ENCODE measurements at places on chromosomes 4 and X. TPM values are rescaled to one million over a fixed set of nuclear protein-coding genes. Genes with fewer than 3 reads are reported as not detected.

MAGEA8 gene
- total RNA-seq: not detected

DNA sequence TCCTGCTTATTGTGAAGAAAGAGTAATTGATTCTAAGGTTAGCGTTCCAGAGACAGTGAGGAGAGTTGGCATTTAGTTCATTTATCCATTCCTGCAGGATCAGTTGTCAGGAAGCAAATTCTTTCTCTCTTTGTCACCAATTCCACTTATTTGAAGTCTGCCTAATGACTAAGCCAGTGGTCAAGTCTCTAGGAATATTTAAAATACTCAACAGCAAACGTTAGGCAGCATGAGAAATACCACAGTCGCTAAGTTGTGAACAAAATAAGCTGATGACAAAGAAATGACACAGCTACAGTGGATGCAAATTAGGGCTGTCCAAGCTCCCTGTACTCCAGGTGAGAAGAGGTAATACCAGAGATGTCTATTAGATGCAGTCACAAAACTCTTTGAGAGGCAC, 6.6 kb upstream of the MAGEB17 start:
- no peaks in the 10 kb centered on the region for H3K36me3 ChIP-seq
- H3K27me3 ChIP-seq: no peaks in the 10 kb centered on the region
- H3K4me3 ChIP-seq: no peak overlapping the region
- H3K4me1 ChIP-seq: no peaks in the 10 kb centered on the region
- no peak overlapping the region for H3K27ac ChIP-seq

DNA sequence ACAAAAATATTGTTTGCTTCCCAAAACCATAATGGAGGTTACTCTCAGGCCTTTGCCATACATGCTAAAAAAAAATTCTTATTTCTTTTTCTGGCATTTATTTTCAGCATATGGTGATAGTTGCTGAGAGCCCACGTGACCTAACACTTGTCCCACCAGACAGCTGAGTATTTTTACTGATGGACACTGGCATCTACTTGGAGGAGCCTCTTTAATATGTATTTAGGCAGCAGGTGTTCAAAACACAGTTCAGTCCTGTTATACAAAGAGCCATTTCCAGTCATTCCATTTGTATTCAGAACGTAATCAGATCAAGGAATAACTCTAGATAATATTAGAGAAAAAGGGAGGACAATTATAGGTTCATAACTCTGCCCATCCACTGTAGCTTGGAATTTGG, 95.5 kb downstream of the CXCL13 start:
- H3K27me3 ChIP-seq: no peaks in the 10 kb centered on the region
- H3K4me1 ChIP-seq: peaks cover 8% of the 10 kb centered on the region
- no peak for DNase-seq
- no peaks in the 10 kb centered on the region for H3K36me3 ChIP-seq
- no peak overlapping the region for H3K27ac ChIP-seq

C4orf36 gene
- total RNA-seq: 1.1 TPM

TLR3 gene
- 4.6 TPM for total RNA-seq

- DNase-seq: no peak
- H3K27me3 ChIP-seq: no peaks in the 10 kb centered on the region
- peaks cover 25% of the 10 kb centered on the region for H3K4me1 ChIP-seq
- H3K4me3 ChIP-seq: no peak overlapping the region
Measured at GRCh38 chr4:185781555-185782215, 30.3 kb downstream of the SORBS2 start.

GRCh38 chr4:151485541-151486131, 76.7 kb downstream of the FHIP1A start:
- no peak overlapping the region for H3K4me3 ChIP-seq
- H3K4me1 ChIP-seq: no peaks in the 10 kb centered on the region
- no peaks in the 10 kb centered on the region for H3K27me3 ChIP-seq
- DNase-seq: no peak

CD38 gene
- 1.0 TPM for total RNA-seq

- no peaks in the 10 kb centered on the region for H3K27me3 ChIP-seq
- no peaks in the 10 kb centered on the region for H3K4me1 ChIP-seq
- H3K36me3 ChIP-seq: no peaks in the 10 kb centered on the region
- H3K27ac ChIP-seq: no peak overlapping the region
- no peak overlapping the region for H3K4me3 ChIP-seq
Measured at GRCh38 chr4:177281351-177281909, 28.2 kb upstream of the NEIL3 start.

ARHGAP36 gene
- total RNA-seq: not detected

- peaks cover 67% of the 10 kb centered on the region for H3K36me3 ChIP-seq
- H3K4me3 ChIP-seq: no peak overlapping the region
- H3K4me1 ChIP-seq: peaks cover 3% of the 10 kb centered on the region
- H3K27me3 ChIP-seq: no peaks in the 10 kb centered on the region
- DNase-seq: no peak
- H3K27ac ChIP-seq: no peak overlapping the region
Measured at GRCh38 chr4:119540249-119540648, 88.4 kb downstream of the PDE5A start.

DNA sequence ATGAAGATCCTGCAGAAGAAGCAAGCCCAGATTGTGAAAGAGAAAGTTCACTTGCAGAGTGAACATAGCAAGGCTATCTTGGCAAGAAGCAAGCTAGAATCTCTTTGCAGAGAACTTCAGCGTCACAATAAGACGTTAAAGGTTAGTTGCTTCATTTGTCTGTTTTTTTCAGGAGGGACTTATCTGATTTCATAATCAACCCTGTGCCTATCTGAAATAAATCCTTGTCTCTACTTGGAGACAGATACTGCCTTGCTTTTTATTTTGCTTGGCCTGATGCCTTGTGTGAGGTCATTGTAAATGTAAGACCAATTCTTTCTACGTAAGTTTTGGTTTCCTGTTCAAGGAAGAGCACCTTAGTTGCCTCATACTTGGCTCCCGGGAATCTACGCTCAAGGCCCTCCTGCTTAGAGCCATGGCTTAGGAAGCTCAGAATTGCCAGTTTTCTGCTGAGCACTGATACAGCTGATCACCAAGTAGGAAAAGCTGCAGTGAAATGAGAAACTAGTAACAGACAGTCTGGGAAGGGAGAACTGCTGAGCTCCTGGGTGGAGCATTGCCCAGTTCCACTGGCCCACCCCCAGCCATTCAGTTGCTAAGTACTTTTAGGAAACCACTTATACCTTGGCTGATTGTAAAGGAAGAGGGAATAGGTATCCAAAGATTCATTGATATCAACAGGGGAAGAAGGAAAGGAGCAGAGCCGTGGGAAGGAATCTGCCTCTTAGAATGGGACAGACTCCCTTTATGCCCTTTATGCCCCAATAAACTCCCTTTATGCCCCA, 41.8 kb downstream of the RBBP7 start:
- H3K4me3 ChIP-seq: no peak overlapping the region
- no peaks in the 10 kb centered on the region for H3K27me3 ChIP-seq
- no peaks in the 10 kb centered on the region for H3K4me1 ChIP-seq
- peak overlapping the region; percentile 52 for H3K27ac ChIP-seq

DNA sequence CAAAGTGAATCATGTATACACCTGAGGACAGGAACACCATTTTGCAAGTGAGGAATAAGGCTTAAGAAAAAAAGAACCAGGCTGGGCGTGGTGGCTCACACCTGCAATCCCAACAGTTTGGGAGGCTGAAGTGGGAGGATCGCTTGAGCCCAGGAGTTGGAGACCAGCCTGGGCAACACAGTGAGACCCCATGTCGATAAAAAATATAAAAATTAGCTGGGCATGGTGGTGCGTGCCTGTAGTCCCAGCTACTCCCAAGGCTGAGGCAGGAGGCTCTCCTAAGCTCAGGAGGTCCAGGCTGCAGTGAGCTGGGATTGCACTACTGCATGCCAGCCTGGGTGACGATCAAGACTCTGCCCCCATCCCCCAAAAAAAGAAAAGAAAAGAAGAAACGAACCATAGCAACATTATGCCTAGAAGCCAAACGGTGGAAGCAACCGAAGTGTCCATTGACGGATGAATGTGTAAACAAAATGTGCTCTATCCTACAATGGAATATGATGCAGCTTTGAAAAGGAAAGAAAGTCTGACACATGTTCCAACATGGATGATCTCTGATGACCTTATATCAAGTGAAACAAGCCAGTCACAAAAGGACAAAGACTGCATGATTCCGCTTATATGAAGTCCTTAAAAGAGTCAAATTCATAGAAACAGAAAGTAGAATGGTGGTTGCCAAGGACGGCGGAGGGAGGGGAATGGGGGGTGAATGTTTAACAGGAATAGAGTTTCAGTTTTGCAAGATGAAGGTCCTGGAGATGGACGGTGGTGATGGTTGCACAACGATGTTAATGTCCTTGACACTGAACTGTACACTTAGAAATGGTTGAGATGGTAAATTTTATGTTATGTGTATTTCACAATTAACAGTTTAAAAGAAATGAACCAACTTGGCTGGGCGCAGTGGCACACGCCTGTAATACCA, 8.6 kb upstream of the KIAA0232 start:
- H3K36me3 ChIP-seq: no peaks in the 10 kb centered on the region
- H3K4me1 ChIP-seq: peaks cover 38% of the 10 kb centered on the region
- H3K4me3 ChIP-seq: no peak overlapping the region
- H3K27me3 ChIP-seq: no peaks in the 10 kb centered on the region

GRCh38 chr4:38519666-38520065, 144.3 kb upstream of the KLF3 start:
- H3K4me1 ChIP-seq: no peaks in the 10 kb centered on the region
- no peak for DNase-seq
- H3K27ac ChIP-seq: no peak overlapping the region

- H3K27ac ChIP-seq: no peak overlapping the region
- no peak overlapping the region for H3K4me3 ChIP-seq
- DNase-seq: no peak
- no peaks in the 10 kb centered on the region for H3K4me1 ChIP-seq
- no peaks in the 10 kb centered on the region for H3K36me3 ChIP-seq
Measured at GRCh38 chr4:84384801-84385200, 114.3 kb downstream of the NKX6-1 start.

GRCh38 chr4:15130441-15130840, 128.2 kb downstream of the CPEB2 start:
- no peak overlapping the region for H3K4me3 ChIP-seq
- no peaks in the 10 kb centered on the region for H3K36me3 ChIP-seq
- DNase-seq: no peak
- H3K27ac ChIP-seq: no peak overlapping the region

DNA sequence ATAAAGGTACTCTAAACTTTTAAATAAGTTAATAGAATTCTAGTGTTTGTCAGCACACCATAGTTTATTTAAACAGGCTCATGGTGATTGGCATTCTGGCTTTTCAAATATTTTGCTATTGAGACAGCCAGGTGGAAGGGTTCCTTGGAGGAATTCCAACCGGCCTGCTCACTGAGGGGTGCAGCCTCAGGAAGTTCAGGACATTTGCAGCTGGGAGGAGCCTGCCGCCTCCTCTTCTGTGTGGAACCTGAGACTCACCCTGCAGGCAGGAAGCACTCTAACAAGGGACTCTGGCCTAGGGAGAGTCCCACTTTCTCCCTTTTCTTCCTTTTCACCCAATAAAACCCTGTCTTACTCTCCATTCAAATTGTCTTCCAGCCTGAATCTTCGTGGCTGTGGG, 1328.0 kb downstream of the FSTL5 start:
- no peak for DNase-seq
- H3K36me3 ChIP-seq: no peaks in the 10 kb centered on the region
- no peak overlapping the region for H3K4me3 ChIP-seq
- no peaks in the 10 kb centered on the region for H3K4me1 ChIP-seq
- H3K27ac ChIP-seq: no peak overlapping the region

DNA sequence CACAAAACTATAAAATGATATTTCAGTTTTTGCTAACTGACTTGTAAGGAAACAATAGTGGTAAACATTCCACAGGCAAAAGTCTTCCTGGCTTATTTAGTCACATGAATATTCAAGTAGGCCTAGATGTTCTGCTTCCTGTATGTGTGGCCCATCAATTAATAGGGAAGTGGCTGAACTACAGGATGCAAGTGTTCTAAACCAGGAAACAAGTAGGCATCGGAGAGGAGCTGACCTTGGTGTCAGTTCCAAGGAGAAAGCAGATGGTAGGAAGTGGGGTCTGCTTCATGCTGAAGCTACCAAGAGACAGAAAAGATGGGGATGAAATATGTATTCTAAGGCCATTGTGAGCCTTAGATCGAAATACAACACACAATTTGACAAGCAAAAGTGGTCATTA, 149.7 kb downstream of the ANTXR2 start:
- H3K27ac ChIP-seq: no peak overlapping the region
- H3K4me3 ChIP-seq: no peak overlapping the region
- H3K27me3 ChIP-seq: no peaks in the 10 kb centered on the region

PCDH7 gene
- total RNA-seq: 82.6 TPM

GRCh38 chr4:88382621-88383020, 4.0 kb downstream of the HERC6 start:
- no peaks in the 10 kb centered on the region for H3K4me1 ChIP-seq
- no peak overlapping the region for H3K4me3 ChIP-seq

DNA sequence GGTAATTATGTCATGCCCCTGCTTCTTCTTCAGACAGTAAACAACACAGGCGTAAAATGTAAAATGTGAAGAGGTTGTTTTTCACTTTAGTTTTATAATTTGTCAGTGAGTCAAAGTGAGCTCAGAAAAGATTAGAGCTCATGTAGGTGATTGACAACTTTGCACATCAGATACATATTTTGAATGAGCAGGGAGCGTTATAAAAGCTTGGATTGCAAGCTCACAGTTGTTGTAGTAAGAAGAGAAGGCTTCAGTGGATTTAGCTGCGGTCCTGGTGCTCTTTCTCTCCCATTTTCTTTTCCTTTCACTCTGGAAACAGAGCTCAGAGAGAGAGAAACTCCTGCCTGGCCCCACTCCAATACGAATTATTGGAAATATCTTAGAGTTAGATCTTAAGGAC, 26.4 kb downstream of the MTMR1 start:
- H3K36me3 ChIP-seq: no peaks in the 10 kb centered on the region
- H3K4me3 ChIP-seq: no peak overlapping the region
- no peak for DNase-seq
- no peaks in the 10 kb centered on the region for H3K4me1 ChIP-seq
- no peaks in the 10 kb centered on the region for H3K27me3 ChIP-seq

DDX3X gene
- 190 TPM for total RNA-seq

GLUD2 gene
- 1.3 TPM for total RNA-seq

WDR17 gene
- 0.44 TPM for total RNA-seq

- no peaks in the 10 kb centered on the region for H3K36me3 ChIP-seq
- no peaks in the 10 kb centered on the region for H3K4me1 ChIP-seq
- H3K27me3 ChIP-seq: peaks cover 8% of the 10 kb centered on the region
- H3K27ac ChIP-seq: no peak overlapping the region
- DNase-seq: no peak
- no peak overlapping the region for H3K4me3 ChIP-seq
Measured at GRCh38 chrX:47278691-47279090, 45.9 kb downstream of the USP11 start.

- H3K4me1 ChIP-seq: no peaks in the 10 kb centered on the region
- no peaks in the 10 kb centered on the region for H3K27me3 ChIP-seq
- DNase-seq: no peak
- H3K4me3 ChIP-seq: no peak overlapping the region
Measured at GRCh38 chrX:19794690-19795089, 92.7 kb downstream of the SH3KBP1 start.

HSFX3 gene
- total RNA-seq: not detected

PPP2R2C gene
- total RNA-seq: 10.9 TPM

DNA sequence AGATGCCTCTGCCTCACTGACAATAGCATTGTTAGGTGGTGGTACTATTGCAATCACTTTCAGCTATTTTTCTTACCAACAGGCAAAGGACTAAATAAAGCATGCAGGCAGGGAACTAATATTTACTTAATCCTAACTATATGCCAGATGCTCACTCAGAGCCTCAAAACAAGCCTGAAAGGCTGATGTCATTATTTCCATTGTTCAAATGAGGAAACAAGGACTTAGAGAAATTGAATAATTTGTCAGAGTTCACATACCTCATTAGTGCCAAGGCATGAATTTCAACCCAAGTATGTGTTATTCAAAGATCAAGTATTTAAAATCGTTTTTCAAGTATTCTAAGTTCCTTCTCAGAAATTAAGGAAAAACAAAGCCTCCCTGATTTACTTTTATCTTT, 374.9 kb upstream of the TECRL start:
- H3K36me3 ChIP-seq: no peaks in the 10 kb centered on the region
- H3K27me3 ChIP-seq: no peaks in the 10 kb centered on the region
- H3K27ac ChIP-seq: no peak overlapping the region
- no peaks in the 10 kb centered on the region for H3K4me1 ChIP-seq
- no peak for DNase-seq

CT47A7 gene
- total RNA-seq: not detected

Data from heart left ventricle (tissue), 16 donors.